OCI-LY7 (cell line): ENCODE measurements at places on chromosomes 5 and 9. TPM values are rescaled to one million over a fixed set of nuclear protein-coding genes. Genes with fewer than 3 reads are reported as not detected.

Gene CCDC192
- not detected in 2 replicates for total RNA-seq

Gene PCDHA7
- total RNA-seq: not detected in 2 replicates

Gene HRCT1
- not detected in 2 replicates for total RNA-seq

Gene CCNJL
- total RNA-seq: not detected in 2 replicates

Gene PCDHA10
- total RNA-seq: not detected in 2 replicates

Gene SH2D3C
- total RNA-seq: 39.1 and 45.7 TPM in 2 replicates

Gene NR5A1
- total RNA-seq: not detected in 2 replicates

Gene PLEKHG4B
- total RNA-seq: 0.30 and 0.31 TPM in 2 replicates

Gene OGN
- not detected in 2 replicates for total RNA-seq

Gene IL7R
- 4.6 and 4.7 TPM in 2 replicates for total RNA-seq

Gene ARL14EPL
- not detected in 2 replicates for total RNA-seq

Gene IL17B
- not detected in 2 replicates for total RNA-seq
